ENCODE measurements at places on chromosomes 12 and 14.

- DNase-seq, result peak; percentile 68
These were observed 1.6 kb upstream of the TNFRSF1A start for GRCh38 chr12:6343518-6343917.

DNA sequence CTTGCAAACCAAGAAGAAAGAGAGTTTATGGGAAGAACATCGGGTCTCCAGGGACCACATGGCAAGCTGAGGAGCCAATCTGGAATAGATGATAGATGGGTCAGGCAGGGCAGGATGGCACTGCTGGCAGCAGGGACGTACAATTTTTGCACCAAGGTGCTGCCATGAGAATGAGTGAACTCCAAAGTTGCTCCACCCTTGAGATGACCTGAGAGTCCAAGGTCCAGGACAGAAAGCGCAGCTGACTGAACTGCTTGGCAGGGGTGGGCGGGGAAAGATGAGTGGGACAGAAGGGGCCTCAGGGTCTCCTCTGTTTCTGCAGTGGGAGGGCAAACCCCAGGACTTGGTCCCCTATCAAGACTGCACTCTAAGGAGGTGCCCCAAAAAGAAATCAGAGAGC is 136.7 kb upstream of the GSC start:
- DNase-seq, result no peak

DNA sequence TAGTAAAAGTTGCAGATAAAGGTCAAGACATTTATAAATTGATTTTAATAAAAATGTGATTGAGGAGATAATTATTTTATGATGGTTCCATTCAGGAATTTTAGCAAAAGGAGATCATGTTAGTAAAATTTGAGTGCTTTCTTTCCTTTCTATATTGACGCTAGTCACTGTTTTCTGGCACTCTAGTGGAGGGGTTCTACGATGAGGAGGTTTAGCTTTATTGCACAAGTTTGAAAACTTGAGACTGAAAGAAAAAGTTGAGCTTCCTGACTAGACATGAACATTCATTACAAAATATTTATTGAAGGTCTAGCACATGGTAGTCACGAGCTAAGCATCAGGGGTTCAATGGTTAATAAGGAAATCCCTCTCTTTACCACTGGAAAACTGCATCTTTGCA is 336.1 kb downstream of the SNAPC1 start:
- DNase-seq, result no peak

DNA sequence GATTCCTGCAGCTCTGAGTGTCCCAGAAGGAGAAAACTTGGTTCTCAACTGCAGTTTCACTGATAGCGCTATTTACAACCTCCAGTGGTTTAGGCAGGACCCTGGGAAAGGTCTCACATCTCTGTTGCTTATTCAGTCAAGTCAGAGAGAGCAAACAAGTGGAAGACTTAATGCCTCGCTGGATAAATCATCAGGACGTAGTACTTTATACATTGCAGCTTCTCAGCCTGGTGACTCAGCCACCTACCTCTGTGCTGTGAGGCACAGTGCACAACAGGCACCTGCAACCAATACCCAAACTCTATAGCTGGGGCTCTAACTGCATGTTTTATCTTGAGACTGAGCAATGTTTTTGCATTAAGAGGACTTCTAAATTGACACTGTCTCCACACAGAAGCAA is 379.2 kb upstream of the OR4E1 start:
- DNase-seq, result no peak

GRCh38 chr12:106914796-106915634 is 40.7 kb upstream of the TMEM263 start:
- no peak for DNase-seq

DNA sequence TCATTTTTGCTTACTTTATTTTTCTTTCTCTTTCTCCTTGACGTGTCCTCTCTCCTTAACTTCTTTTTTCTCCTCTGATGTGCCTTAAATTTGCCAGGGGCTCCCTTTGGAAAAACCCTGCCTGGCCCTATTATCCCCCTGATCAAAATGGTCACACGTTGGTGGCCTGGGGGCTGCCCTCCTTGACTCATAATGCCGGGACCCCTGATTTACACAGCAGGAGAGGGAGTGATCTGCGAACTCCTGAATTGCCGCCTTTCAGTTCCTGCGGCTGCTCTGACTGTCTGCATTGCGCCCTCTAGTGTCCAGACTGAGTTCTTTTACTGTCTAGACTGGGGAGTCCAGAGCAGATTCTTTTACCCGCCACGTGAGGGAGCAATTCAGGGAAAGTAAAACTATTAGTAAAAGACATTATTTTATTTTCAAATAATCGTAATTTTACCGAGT is 44.8 kb upstream of the GZMB start:
- DNase-seq, result peak; percentile 85

DNA sequence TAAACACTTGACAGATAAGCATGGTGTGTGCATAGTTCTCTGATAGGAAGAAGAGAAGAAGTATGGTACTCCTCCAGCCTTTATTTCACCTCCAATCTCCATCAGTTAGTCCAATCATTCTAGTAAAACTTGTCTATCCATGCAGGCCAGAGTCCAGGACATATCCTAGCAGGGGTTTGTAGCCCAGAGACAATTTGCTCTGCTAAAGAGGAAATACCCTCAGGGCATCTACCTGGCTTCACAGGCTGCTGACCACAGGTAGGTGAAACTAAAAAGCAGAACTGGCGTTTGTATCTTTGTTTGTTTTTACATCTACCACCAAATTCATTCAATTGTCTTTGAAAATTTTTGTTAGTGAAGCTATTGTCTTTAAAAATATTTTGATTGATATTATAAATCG is 717.6 kb downstream of the FSCB start:
- DNase-seq, result no peak

DNA sequence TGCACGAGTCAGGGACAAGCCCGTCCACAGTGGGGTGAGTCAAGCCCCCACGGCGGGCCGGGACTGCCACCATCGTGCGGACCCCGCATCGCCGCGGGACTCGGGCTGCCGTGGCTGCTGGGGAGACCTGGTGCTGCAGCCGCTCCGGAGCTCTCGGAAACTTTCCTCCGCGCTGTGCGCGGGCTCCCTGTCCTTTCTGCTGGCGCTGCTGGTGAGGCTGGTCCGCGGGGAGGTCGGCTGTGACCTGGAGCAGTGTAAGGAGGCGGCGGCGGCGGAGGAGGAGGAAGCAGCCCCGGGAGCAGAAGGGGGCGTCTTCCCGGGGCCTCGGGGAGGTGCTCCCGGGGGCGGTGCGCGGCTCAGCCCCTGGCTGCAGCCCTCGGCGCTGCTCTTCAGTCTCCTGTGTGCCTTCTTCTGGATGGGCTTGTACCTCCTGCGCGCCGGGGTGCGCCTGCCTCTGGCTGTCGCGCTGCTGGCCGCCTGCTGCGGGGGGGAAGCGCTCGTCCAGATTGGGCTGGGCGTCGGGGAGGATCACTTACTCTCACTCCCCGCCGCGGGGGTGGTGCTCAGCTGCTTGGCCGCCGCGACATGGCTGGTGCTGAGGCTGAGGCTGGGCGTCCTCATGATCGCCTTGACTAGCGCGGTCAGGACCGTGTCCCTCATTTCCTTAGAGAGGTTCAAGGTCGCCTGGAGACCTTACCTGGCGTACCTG is 1.1 kb downstream of the PDE3A start:
- peak; percentile 30 for DNase-seq

- no peak for DNase-seq
These were observed at the start of gene MYH7 for GRCh38 chr14:23435543-23436326. TSS of gene MYH7 (minus strand) at chr14:23435660. CDS start at chr14:23433732, 1,928 bp downstream.

GRCh38 chr12:48311313-48311712 is 39.4 kb downstream of the ZNF641 start:
- DNase-seq, result no peak

GRCh38 chr14:69423279-69423678 is 24.8 kb downstream of the SLC39A9 start:
- peak; percentile 28 for DNase-seq

DNA sequence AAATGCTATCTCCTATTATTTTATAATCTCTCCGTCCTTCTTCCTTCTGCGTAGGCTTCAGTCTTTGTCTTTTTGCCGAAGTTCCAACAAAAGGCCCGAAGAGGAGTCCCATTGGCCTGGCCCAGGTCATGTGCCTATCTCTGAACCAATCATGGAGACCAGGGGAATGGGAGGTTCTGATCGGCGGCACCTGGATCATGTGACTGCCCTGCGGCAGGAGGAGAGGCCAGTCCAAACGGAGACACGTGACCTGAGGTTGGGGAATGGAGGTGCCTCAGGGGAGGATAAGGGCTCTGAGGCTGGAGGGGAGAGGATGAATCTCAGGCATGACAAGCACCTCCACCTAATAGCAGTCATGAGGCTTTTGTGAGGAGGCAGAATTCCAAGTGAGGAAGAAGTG is 86.0 kb downstream of the AACS start:
- DNase-seq, result no peak

- peak; percentile 97 for DNase-seq
These were observed at the start of gene DLGAP5 for GRCh38 chr14:55191203-55192053. TSS of gene DLGAP5 (minus strand) at chr14:55191585. CDS start at chr14:55189179, 2,406 bp downstream.

DNA sequence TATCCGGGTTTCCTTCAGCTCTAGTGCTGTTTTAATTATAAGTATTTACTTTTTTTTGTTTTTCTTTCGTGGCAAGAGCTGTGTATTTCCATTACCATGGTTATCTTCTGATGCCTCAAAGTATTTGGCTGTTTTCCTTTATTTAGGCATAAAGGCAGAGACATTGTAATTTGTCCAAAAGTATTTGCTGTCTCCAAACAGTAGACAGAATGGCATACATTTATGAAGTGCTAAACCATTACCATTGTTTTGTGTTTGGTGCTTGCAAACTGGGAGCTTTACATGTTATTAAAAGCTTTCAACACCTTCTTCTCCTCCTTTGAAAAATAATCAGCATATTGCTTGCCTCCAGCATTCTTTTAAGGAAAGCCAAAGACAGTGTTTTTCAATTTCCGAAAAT is 46.3 kb downstream of the FLRT2 start:
- DNase-seq, result no peak

DNA sequence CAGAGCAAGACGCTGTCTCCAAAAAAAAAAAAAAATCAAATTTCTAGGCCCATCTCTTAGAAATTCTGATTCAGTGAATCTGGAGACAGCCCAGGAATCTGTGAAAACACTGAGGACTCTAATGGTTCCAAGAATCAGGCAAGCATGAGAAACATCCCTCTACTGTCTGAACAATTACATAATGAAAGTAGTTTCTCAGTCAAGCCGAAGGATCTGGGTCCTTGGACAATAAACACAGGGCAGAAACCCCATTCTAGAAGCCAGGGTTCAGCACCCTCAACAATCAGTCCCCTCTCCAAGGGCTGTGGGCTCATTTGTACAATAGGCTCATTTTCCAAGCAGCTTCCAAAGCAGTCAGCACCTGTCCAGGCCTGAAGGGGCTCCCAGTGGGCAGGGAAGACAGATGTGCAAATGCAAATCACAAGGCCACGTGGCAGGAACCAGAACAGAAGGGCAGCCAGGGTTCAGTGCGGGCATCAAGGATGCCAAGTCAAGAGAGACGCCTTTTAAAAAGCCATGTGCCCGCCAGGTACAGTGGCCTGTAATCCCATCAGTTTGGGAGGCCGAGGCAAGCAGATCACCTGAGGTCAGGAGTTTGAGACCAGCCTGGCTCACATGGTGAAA is 96.1 kb downstream of the KSR2 start:
- no peak for DNase-seq

DNA sequence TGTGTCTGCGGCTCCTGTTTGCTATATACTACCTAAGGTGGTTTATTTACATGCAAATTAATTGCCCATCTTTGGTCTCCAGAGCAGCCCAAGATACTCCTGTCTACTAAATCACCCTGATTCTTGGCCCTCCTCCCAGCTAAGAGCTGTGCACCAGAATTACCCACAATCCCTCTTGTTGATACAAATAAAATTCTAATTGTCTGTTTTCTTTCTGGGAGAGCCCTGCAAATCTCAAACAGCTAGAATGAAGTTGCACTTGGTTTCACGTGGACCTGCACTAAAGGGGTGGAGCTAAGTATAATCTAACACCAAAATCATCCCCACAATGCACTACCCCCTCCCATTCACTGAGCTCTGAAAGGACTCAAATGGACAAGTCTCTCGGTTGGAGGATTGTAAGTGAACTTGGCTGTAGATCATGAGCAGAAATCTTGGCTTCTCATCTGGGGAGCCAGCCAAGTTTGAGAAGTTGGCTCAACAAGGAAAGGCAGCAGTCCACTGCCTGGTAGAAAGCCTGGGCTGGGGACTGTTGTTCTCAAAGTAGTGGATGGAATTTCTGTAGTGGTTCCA is 6.6 kb downstream of the MAX start:
- no peak for DNase-seq

GRCh38 chr12:63826006-63826585 is 18.4 kb upstream of the SRGAP1 start:
- peak; percentile 76 for DNase-seq

Data from LHCN-M2 (cell line).